GM13977 (cell line): ENCODE measurements at places on chromosomes 6 and 20.

DNA sequence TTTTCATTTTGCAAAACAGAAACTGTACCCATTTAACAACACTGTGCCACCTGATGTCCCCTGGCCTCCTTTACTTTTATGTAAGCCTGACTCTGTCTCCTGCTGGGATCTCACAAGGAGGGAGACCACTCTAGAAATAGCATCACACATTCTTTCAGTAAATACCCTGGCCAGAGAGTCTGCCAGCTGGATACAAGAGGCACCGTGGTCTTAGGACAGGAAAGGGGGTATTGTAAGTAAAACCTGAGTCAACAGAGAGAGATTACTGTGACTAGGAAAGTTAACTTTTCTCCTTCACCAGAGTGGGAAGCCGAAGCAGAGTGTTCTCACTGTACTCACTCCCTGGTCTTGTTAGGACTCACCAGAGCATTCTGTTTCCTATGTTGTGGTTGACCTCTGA is 27.8 kb downstream of the CMTR1 start:
- DNase-seq, result no peak

DNA sequence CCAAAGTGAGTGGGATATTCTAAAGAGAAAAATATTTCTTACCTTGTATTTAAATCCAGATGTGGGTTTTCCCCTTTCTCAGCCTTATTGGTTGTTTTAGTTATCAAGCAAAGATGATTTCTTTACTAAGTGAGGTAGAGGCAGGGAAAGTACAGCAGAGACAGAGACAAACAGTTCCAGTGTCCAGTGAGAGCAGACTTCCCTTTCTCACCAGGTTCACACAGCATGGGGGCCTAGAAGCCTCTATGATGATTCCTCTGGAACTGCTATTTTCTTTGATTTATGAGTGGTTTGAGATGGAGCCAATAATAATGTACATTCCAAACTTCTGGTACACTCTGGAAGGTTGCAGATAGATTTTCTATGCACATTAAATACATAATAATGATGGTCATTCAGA is 234.0 kb upstream of the MARCKS start:
- DNase-seq, result no peak

DNA sequence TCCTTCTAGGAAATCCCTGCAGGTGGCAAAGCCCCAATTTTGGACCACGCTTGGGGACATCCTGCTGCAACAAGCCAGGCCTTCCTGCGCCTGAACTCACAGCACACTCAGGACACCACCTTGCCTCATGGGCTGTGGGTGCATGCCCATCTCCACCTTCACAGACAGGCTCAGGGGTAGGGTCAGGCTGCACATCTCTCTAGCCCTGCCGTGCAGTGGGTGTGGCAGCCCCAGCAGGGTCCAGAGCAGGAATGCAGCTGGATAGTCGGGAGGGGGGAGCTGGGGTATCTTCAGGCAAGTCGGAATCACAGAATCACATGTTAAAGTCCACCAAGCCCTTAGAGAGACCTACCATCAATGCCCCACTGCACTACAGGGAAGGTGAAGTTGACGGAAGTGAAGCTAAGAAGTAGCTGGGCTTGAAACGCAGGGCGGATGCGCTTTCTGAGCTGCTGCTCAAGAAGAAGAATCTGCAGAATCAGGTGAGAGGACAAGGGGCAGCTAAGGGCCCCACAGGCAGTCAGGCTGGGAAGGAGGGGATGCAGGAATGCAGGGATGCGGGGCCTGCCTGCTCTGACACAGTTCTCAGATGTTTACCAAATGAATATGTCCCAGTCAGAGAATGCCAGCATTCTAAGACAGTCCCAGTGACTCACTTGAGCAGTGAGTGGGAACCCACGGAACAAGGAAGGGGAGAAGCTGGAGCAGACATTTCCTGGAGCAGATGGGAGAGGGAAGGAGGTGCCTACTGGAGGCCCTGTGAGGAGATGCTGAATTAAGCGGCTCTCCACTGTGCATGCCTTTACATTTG is 11.3 kb downstream of the SERPINB6 start:
- no peak for DNase-seq

- peak; percentile 5 for DNase-seq
Measured at GRCh38 chr6:80181352-80182081, 75.0 kb downstream of the BCKDHB start.

DNA sequence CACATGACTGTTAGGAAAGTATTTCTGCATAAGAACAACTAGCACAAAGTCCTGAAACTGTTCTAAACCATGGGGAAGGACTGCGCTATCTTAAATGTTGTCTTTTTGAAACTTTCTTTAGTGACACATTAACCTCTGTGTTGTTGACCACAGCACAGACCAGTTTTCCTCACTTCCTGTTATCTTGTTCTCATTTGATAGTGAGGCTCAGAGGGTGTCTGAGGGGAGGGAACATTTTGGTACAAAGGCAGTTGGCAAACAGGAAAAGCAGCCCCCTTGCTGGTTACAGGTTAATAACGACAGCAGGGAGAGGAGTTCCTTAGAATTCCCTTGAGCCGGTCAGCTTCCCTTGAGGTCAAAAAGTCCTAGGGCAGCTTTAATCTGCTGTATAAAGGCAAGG is 143.5 kb upstream of the BMP2 start:
- no peak for DNase-seq

DNA sequence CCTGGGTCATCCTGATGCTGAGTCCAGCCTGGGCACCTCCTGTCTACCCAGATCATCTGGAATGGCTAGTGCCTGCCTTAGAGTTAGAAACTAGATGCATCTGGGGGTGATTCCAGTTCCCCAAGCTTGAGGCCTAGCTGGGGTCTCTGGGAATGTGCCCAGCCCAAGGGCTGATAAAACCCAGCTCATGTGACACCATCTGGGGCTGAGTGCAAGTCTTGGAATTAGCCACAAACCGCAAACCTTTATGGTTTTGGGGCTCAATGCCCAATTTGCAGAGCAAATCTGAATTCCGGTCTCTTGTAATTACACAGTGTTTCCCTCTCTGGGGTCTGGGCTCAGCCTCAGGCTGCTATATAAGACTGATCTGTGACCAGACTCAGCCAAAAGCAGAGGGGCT is at the start of gene BPIFB4:
Gene BPIFB4 (plus strand): TSS at position 385 of the 400 bp plus-strand sequence. CDS start 1,884 bp downstream, outside the sequence.
- no peak for DNase-seq

DNA sequence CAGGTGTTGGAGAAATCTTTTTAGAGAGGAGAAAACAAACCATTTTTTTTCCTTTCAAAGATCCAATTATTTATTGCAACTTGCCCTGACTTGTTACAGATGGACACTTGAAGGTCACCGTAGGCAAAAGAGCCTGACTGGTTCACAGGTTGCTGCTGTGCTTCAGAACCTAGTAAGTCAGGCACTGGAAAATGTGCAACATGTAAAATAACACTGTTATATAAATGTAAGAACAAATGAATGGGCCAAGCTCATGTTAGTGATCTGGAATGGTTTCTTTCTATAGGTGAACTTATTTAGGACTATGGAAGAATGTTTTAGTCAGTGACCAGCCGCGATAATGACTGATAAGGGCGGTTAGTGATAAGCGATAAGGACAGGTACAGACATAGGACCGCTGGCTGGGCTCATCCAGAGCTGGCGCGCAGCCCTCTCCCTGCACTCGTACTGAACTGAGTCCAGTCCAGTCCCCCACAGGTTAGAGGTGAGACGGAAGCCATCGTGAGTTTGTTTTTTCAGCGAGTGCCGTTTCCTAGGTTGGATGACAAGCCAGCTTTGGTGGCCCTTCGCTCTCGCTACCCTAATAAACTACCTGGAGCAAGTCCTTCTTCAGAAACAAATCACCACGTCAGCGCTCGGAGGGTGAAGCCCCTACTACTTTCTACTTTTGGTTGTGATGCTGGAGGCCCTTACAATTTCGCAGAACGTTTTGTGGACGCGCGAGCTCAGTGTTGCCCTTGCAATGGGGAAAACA is 94.4 kb upstream of the PRDM1 start:
- peak; percentile 54 for DNase-seq

DNA sequence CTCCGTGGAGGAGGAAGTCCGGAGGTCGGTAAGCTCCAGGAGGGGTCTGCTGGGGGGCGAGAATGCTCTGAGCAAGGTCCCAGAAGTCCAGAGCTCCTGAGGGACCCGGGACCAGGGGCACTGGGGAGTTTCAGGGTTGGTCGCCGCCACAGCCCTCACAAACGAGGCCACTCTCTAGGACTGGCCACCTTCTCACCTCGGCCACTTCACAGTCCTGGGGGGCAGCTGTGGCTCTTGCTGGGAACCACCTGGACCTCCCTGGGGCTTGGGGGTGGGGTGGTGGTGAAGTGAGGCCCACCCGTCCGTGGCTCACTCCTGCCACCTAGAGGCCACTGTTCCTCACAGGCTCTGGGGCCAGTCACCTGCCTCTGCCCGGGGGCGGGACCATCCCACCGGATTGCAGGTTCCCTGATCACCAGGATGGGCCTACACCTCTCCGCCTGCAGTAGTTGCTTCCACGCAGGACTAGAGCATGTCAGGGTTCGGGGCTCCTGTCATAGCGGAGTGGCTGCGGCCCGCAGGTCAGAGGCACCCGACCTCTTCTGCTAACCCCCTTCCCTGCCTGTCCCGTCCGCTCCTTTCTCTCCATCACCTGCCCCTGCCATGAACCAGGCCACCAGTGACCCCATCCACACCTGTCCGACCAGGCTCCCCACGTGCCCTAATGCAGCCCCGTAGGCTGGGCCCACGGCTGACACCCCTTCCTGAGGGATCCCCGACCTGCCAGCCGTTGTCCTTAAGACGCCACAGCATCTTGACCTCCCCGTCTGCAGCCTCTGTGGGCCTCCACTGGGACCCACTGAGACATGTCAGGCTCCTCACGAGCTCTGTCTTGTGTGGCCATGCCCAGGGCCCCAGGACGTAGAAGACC is 5.1 kb upstream of the TCEA2 start:
- DNase-seq, result peak; percentile 91

- DNase-seq, result no peak
Measured at GRCh38 chr6:74785236-74785635, 420.6 kb downstream of the COL12A1 start.

- no peak for DNase-seq
Measured at GRCh38 chr20:44705364-44706094, 9.6 kb upstream of the CCN5 start.

DNA sequence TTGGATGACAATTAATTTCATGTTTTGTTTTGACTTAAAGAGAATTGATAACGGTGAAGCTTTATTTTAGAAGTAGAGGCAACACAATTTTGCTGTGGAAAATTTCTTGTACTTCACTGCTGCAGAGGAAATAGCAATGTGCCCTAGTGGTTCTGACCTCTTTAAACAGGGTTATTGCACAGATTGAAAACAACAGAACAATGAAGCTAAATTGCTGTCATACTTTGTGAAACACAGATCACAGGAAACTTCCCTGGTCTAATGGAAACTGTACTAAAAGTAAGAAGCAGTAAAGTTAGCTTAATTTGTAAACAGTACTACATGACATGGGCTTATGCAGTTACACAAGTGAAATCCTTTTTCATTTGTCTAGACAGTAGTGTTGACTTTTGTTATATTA is 31.3 kb downstream of the OR2A4 start:
- DNase-seq, result no peak

- no peak for DNase-seq
Measured at GRCh38 chr6:50180646-50181045, 130.9 kb upstream of the DEFB112 start.

DNA sequence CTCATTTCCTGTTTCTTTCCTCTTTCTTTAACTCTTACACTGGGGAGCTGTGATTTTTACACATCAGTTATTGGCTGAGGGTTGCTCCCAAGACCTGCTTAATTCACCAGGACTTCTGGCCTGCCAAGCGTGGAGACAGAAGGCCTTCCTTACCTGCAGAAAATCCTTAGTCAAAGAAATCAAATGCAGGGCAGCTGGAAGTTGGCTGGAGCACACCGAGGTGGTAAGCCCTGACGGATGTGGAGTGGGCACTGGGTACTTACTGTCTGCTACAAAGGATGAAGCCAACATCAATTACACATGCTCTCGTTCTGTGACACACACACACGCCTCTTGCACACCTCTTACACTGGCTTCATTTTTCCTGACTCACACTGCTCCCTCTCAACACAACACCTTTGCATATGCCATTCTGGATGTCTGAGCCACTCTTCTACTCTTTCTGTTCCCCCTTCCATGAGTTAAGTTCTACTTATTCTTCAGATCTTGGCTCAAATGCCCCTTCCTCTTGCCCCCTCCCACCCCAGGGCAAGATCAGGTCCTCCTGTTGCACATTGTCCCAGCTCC is 61.6 kb downstream of the TTI1 start:
- no peak for DNase-seq

- peak; percentile 55 for DNase-seq
Measured at GRCh38 chr6:26249957-26250697, 114.9 kb upstream of the BTN3A2 start.

- DNase-seq, result no peak
Measured at GRCh38 chr20:12318043-12318442, 400.4 kb downstream of the BTBD3 start.

DNA sequence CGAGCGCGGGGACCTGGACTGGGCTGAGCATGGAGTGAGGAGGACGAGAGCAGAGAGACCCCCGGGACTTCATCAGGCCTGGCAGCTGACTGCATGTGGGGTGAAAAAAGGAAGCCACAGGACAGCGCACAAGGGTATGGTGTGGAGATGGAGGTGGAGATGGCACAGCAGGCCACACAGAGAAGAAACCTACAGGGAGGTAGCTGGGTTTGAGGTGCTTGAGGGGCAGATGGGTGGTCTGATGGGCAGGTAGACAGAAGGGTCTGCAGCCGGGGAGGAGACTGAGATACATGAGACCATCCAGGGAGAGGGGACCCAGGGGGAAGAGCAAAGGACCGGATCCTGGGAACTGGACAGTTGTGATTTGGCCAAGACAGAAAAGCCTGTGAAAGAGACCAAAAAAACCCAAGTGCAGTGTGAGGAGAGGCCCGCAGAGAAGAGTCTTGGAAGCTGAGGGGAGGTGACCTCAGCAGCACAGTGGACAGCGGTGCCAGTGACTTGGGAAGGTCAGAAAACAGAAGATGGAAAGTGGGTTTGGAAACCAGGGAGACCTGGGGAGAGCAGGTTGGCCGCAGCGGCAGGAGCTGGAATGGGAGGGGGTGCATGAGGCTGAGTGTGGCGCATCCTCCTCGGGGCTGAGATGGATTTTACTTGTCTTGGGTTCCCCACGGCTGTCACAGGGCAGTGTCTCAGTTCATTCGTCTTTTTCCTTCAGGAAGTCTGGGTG is 5.5 kb downstream of the HLA-DPB1 start:
- no peak for DNase-seq

GRCh38 chr6:114274836-114275235 is 68.0 kb downstream of the HS3ST5 start:
- DNase-seq, result no peak

- no peak for DNase-seq
Measured at GRCh38 chr6:21185861-21186478, 407.6 kb upstream of the SOX4 start.

DNA sequence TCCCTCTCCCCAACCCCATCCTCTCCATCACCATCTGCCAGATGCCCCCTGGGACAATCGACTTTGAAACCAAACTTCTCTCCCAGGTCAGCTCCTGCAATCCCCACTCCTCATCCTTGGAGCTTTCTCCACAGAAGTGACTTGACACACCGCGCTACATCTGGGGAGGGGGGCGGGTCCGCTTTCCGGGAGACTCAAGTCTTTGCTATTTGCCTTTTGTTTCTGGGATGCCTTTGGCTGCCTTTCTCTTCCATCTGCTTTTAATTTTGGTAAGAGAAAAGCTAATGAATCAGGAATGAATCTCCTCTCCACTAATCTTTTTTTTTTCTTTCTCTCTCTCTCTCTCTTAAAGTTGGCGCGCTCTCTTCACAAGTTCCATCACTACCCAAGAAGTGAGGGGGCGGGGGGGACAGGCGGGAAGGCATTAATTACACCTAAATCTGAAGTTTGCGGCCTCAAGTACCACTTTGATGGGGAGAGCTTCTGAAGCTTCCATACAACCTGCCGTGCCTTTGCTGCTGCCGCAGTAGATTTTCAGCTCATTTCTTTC is 664 bp upstream of the TPBG start:
- DNase-seq, result no peak
